Stimulated activated CD4-positive, alpha-beta T cell treated with anti-CD3 and anti-CD28 coated beads, Interleukin-1b, Interleukin-23, amount 100 ng/mL, for 1 hour (primary cell): ENCODE measurements at places on chromosomes 4 and X.

GRCh38 chrX:101407167-101407747, 468 bp downstream of the GLA start:
- DNase-seq: no peak

DNA sequence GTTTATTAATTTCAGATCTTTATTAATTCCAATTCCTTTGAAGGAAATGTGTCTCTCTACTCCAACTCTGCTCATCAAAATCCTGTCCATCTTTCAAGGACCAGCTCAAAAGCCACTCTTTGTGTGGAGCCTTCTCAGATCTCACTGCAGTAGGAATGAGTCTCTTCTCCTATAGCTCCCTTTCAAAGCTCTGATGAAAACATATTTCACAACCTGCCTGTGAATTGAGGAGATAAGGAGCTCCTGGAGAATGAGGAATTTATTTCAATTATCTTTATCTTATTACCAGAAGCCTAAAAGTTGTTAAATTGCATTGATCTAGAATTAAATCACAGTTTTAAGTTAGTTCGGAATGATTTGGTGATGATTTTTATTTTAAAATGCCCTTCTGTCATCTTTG, 92.6 kb upstream of the TRPC3 start:
- no peak for DNase-seq

- DNase-seq: no peak
Measured at GRCh38 chrX:100368167-100368566, 41.9 kb downstream of the PCDH19 start.

DNA sequence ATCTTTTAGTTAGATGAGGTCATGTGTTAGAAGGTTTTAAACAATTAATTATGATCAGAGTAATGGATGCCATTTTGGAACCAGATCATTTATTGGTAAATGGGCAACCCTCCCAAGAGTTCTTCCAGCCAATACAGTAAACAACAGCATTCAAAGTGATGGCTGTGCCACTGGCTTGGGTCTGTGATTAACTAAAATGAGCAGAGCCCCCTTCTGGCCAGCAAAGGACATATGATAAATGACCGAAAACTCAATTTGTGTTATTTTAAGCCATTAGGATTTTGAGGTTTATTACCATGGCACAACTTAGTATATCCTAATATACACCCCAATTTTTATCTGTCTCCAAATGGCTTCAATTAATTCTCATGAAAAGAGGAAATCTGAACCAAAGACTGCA, 90.8 kb upstream of the NPFFR2 start:
- no peak for DNase-seq

- no peak for DNase-seq
Measured at GRCh38 chrX:9189286-9189685, 155.4 kb upstream of the FAM9B start.

DNA sequence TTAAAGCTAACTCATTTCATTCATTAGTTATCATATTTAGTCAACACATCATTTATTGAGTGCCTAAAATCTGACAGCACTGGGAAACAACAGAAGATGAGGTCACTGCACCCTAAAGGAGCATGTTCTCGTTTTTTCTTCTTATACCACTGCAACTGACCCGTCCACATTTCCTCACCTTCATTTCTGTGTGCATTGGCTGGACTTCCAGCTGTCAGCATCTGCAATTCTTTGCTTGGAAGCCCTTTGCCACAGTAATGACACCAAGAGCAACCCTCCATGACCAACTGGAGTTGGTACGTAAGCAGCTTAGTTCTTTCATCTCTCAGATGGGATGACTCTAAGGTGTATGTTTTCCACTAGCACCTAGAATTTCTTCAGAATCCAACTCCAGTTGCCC, 13.2 kb downstream of the SHROOM3 start:
- DNase-seq: no peak

GRCh38 chr4:181350615-181351415, 892.4 kb upstream of the TENM3 start:
- no peak for DNase-seq

GRCh38 chr4:5971078-5971450, 47.2 kb downstream of the C4orf50 start:
- DNase-seq: no peak

DNA sequence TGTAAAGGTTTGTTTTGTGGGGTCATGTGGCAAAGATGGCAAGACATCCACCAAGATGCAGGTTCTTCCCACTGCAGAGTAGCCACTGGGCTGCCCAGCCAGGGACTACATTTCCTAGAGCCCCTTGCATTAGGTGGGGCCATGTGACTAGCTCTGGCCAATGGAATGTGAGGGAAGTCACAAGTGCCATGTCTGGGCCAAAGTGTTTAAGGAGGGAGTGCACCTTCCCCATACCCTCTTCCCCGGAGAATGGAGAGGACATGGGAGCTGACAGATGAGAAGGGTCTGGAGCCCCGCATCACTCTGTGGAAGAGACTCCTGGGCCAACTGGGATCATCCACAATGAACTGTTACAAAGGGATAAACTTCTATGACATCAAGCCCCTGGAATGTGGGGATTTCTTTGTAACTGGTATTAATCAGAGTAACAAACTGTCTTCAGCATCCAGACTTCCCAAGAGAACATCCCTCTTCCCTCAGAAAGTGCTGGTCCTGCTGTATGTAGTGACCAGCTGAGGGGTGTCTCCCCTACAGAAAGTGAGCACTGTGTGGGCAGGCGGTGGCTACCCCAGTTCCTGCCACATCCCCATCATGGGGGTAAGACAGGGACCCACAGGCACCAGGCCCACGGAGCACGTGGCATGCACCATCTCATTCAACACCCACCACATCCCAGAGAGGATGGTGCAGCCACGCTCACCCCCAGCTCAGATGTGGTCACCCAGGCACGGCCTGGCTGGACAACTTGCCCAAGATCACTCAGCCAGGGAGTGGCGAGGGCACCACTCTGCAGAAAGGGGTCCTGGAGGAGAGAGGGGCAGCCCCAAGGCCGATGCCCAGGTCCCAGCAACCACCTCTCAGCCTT, 10.9 kb downstream of the PPP2R2C start:
- DNase-seq: no peak
